ENCODE measurements at places on chromosomes 13 and 19.

GRCh38 chr19:54154603-54155345, 4.7 kb downstream of the LENG1 start:
- DNase-seq, result no peak

GRCh38 chr13:36163809-36164308, 32.7 kb upstream of the DCLK1 start:
- DNase-seq, result peak; percentile 33

DNA sequence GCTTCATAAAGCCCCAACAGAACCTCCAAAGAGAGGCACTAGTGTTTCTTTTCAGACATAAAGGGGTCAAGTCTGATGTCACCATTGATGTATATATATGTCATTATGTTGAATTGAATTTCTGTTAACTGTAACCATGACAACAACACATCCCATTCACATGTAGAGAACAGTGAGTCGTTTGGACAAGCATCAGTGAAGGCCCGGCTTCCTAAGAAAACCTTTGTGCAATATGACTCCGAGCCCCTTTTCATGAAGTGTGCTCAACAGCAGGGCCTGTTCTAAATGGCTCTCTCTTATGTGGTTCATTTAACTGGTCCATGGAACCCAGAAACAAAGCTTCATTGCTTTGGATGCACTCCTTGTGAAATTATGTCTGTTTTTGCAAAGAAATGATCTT, 67.2 kb upstream of the UBL3 start:
- DNase-seq, result peak; percentile 45

- DNase-seq, result no peak
Measured at GRCh38 chr19:15330801-15331418, 1.4 kb downstream of the BRD4 start.

- DNase-seq, result no peak
Measured at GRCh38 chr13:39866722-39867121, 211.3 kb downstream of the COG6 start.

DNA sequence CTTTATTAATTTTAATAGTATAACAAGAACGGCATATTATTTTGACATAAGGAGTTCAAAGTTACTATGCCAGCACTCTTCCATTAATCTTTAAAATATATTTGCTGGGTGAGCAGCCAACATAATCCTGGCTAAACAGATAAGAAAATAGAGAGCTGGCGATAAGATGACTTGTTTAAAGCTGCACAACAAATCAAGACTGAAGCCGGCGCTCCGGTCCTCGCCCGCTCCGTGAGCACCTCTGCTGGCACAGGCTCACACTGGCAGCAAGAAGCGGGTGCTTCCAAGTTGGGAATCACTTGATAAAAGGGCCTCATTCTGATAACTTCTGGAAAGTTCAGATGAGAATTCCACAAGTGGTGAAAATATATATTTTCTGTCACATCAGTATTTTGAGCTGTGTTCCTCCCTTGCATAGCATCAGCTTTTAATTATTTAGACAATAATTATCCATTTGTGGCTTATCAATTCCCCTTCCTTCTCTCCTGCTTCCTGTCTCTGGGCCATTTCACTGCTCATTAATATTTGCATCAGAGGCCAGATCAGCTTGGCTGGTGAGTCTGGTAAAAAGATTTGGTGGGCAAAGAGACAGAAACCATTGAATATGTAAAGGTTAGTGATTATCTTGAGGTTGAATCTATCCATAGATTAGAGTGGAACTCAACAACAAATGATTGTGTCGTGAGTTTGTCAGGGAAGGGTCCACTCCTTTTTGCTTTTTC, 205.3 kb downstream of the MZT1 start:
- no peak for DNase-seq

DNA sequence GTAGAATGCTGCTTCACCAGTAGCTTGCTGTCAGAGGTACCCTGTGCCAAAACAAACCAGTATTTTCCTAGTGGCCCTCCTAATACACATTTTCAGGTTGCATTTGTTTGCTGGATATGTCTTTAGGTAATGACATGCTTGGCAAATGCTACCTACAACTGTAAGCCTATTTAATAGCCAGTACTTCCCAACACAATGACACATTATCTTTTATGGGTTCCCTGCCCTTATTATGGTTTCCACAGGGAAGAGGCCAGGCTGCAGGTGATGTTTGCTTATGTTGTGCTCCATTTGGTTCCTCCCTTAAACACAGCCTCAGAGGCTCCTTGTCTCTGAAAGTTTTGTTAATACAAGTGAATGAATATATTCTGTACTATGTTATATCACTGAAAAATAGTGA, 24.7 kb downstream of the FRY start:
- DNase-seq, result no peak

DNA sequence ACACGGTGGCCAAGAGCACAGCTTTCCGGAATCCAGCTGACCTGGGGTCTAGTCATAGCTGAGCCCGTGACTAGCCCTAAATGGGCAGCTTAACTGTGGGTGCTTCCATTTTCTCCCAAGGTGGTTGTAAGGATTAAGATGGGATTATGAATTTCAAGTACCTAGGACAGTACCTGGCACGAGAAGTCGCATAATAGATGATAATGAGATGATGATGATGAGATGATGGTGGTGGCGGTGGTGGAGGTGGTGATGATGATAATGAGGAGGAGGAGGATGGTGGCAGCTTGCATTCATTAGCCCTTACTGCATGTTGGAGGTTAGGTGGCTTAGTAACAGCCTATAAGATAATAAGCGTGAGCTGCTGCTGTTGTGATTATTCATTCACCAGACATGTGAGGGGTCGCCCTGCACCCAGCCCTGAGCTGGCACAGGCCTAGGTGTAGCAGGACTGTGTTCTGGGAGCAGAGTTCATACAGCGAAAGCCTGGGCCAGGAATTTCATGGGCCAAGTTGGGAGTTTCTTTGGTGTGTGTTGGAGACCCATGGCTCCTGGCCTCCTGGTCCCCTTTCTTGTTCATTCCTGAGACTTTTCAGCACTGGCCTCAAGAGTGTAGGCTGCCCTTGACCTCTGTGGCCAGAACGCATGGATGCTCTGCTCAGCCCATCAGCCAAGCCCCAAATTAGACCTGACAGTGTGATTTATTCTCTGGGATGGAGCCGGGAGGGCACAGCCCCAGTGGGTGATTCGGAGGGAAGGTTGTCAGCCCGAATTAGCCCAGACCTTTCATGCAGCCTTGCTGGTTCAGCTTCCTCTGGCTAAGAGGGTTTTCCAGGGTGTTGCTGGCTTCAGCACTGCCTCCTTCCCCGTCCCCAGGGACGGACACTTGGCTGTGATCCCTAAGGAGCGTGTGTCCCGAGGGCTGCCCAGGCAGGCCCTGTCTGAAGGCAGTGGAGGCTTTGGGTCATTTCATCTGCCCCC, 128.8 kb downstream of the SIPA1L3 start:
- DNase-seq, result no peak

DNA sequence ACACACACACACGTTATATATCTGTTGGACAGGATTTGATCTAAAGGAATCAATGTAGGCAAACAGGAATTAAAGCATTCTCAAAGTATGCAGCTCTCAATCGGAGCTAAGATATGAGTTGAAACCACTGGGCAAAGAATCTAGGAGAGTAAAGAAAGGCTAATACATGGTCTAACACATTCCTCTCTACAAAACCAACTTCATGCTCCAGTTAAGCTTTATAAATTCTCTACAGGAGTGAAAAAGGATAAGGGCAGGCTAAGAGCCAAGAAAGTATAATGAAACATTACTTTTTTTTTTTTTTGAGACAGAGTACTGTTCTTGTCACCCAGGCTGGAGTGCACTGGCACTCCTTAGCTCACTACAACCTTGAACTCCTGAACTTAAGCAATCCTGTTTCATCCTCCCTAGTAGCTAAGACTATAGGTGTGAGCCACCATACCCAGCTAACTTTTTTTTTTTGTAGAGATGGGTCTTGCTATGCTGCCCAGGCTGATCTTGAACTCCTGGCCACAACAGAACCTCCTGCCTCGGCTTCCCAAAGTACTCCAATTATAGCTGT, 10.6 kb downstream of the FBXL3 start:
- DNase-seq, result no peak

- DNase-seq, result peak; percentile 30
Measured at GRCh38 chr13:61170856-61171255, 244.8 kb downstream of the PCDH20 start.

- DNase-seq, result no peak
Measured at GRCh38 chr19:29187676-29188075, 25.3 kb downstream of the UQCRFS1 start.

Measured in SK-MEL-5 (cell line).